Lower lobe of right lung (tissue), 2 donors: ENCODE measurements at places on chromosomes 16 and 17. TPM values are rescaled to one million over a fixed set of nuclear protein-coding genes. Genes with fewer than 3 reads are reported as not detected.

DNASE1L2 gene
- total RNA-seq = 2.0 TPM

SLFN12L gene
- total RNA-seq = 4.0 TPM

NATD1 gene
- total RNA-seq = 15.7 TPM

ITGB4 gene
- 34.7 TPM for total RNA-seq

CACNG5 gene
- total RNA-seq = not detected

PPY gene
- total RNA-seq = not detected

MLKL gene
- 36.7 TPM for total RNA-seq

PTX4 gene
- not detected for total RNA-seq

PRDM7 gene
- not detected for total RNA-seq

GRIN2A gene
- total RNA-seq = 0.56 TPM

SULT1A4 gene
- 20.7 TPM for total RNA-seq

CCL5 gene
- total RNA-seq = 18.2 TPM

TEX19 gene
- not detected for total RNA-seq

TUBG1 gene
- total RNA-seq = 30.3 TPM

FKBP10 gene
- total RNA-seq = 27.4 TPM

TRPV3 gene
- total RNA-seq = 0.68 TPM

TP53TG3D gene
- 0.77 TPM for total RNA-seq

TNS4 gene
- total RNA-seq = 0.68 TPM

SLC38A8 gene
- total RNA-seq = not detected

NF1 gene
- 53.1 TPM for total RNA-seq

SP6 gene
- total RNA-seq = 4.7 TPM

UBE2Z gene
- total RNA-seq = 65.0 TPM

COPZ2 gene
- 22.9 TPM for total RNA-seq

SSTR5 gene
- not detected for total RNA-seq

ITGA2B gene
- 5.2 TPM for total RNA-seq

ACSM2A gene
- total RNA-seq = not detected

FLYWCH1 gene
- 34.7 TPM for total RNA-seq

UBE2I gene
- total RNA-seq = 93.4 TPM

FGF11 gene
- total RNA-seq = 1.2 TPM

KRT33A gene
- total RNA-seq = not detected

DGKE gene
- 12.7 TPM for total RNA-seq

ADAD2 gene
- not detected for total RNA-seq

ST6GALNAC1 gene
- total RNA-seq = 16.6 TPM

TANC2 gene
- total RNA-seq = 125 TPM

AGRP gene
- 8.5 TPM for total RNA-seq

SLC16A6 gene
- total RNA-seq = 7.5 TPM

SOX8 gene
- total RNA-seq = 0.15 TPM

PNPO gene
- total RNA-seq = 29.2 TPM

SEC14L5 gene
- 0.41 TPM for total RNA-seq

ABCA6 gene
- 32.0 TPM for total RNA-seq

NPW gene
- not detected for total RNA-seq

RAMP2 gene
- total RNA-seq = 127 TPM

TK2 gene
- total RNA-seq = 36.2 TPM

MIF4GD gene
- 32.1 TPM for total RNA-seq
